ENCODE measurements at places on chromosomes 4 and X.

- DNase-seq: no peak
Observed at GRCh38 chr4:13984991-13985800, 357.7 kb upstream of the BOD1L1 start.

DNA sequence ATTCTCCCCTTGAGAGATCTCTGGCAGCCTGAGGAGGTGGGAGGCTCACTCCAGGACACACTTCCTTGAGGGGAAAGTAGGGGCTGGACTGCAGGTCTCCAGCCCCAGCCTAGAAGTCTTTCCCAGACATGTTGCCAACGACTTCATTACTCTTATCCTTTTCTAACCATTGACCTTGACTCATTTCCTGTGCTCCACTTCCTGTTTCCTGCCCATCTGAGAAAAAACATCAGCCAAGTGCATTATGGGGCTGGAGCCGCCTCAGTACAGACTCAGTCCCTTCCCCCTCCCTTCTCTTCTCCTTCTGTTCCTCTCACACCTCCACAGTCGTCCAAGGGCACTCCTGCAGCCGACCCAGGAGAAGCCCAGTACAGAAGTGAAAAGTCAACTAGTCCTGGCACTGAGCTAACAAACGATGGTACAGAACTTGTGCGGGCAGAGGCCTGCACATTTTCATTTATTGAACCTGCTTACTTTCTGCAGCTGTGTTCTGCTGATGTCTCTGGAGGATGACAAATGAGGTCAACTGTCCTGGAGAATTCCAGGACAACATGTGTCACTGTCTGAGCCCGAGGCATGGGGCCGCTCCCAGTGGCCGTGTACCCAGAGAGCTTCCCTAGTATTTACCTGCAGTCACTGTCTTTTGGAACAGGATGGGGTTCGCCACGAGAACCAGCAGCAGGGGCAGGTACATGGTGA is 20.1 kb downstream of the GPR143 start:
- DNase-seq: no peak

DNA sequence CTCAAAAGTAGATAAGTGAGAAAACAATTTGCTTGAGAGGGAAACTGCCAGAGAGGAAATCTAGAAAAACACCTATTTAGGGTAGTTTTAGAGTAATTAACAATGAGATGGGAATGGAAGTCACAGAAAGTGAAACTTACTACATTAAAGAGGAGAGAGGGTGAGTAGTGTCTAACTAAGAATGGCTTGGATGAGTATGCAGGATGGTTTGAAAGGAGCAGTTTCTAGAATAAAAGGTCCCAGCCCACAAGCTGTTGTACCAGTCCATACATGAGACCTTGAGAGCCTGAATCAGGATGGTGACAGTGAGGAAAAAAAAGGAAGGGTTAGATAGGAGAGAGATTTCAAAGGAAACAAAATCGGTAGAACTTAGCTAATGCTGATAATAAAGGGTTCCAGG is 1.3 kb downstream of the GAR1 start:
- DNase-seq: no peak

DNA sequence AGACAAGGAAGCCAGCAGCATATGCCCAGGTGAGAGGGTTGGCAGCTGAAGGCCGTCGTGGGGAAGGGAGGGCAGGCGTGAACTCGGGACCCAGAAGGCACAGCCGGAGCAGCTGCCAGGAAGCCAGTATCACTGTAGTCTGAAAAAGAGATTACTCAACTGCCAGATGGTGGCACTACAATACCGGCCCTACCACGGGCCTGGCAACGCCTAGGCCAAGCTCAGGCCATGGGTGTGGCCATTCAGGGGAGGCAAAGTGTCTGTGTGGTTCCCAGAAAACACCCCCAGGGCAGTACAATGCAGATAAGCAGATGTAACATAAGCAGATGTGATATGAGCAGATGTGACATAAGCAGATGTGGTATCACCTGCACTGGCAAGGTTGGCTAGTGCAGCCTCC is 236.0 kb downstream of the AFAP1 start:
- DNase-seq: no peak

GRCh38 chrX:24805201-24805600 is 111.5 kb downstream of the POLA1 start:
- no peak for DNase-seq
